RWPE2 (cell line): ENCODE measurements at places on chromosomes 11 and 22.
A peak's percentile ranks its signal among the peaks of the same experiment; 100 is the strongest.

DNA sequence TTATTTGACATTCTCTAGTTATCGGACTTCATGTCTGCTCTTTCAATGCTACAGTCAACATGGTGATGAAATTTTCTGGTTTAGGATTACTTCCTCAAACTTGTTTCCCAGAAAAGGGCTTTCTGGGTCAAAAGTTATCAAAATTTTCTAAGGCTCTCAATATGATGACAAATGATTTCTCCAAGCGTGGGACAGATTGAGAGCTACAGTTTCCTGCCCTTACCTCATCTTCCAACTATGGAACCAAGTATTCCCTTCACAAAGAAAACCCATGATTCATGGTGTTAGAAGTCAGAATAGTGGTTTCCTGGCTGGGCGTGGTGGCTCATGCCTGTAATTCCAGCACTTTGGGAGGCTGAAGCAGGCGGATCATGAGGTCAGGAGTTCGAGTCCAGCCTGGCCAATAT lies 17.8 kb downstream of the MYO18B start:
- peak; percentile 80 for DNase-seq

GRCh38 chr11:46632502-46632901 lies 15.1 kb downstream of the ATG13 start:
- no peak for DNase-seq

DNA sequence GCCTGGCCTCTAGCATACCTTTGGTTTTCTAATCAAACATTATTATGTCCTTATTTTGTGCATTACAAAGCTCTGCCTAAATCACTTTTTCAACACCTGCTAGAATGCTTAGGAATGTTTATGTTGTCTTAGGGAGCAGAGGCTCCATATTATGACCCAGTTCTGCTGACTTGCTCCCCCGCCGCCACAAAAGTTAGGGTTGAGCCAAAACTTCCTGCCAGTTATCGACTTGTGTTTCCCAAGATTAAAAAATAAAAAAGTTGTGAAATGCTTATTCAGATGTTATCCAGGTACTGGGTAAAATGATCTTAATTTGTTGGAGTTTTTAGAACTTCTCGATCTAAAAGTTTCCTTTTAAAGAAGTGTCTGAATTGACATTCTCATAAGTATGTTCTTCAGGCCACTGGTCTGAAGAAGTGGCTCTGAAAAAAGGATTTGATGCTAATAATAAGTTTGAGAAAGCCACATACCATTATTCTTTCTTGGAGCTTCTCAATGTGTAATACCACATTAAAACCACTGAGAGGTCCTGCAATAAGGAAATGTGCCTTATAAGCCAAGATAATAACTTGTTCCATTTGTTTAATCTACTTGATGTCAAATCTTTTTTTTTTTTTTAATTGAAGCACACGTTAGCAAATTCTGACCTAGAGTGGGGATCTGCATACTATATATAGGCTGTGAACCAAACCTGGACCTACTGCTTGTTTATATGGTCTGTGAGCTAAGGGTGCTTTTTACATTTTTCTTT lies 2.2 kb downstream of the RNF185 start:
- DNase-seq: no peak

- no peak for DNase-seq
These were observed 46.3 kb upstream of the ANO1 start for GRCh38 chr11:70031631-70032469.

DNA sequence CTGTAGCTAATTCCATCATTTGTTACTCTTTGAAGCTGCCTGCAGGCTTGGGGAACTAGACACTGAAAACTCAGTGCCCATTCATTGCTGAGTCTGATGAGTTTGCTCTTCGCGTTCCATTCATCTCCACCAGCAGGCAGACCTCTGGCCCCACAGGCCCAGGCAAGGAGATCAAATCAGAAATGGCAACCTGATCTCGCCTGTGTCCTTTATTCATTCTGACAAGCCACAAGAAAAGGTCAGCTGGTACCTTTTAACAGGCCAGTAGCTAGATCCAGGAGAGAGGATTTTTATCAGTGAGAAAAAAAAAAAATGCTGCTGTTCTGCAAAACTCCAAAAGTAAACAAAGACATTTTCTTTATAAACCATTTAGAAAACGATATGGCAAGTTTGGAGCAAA lies 742.5 kb downstream of the ETS1 start:
- DNase-seq: no peak

DNA sequence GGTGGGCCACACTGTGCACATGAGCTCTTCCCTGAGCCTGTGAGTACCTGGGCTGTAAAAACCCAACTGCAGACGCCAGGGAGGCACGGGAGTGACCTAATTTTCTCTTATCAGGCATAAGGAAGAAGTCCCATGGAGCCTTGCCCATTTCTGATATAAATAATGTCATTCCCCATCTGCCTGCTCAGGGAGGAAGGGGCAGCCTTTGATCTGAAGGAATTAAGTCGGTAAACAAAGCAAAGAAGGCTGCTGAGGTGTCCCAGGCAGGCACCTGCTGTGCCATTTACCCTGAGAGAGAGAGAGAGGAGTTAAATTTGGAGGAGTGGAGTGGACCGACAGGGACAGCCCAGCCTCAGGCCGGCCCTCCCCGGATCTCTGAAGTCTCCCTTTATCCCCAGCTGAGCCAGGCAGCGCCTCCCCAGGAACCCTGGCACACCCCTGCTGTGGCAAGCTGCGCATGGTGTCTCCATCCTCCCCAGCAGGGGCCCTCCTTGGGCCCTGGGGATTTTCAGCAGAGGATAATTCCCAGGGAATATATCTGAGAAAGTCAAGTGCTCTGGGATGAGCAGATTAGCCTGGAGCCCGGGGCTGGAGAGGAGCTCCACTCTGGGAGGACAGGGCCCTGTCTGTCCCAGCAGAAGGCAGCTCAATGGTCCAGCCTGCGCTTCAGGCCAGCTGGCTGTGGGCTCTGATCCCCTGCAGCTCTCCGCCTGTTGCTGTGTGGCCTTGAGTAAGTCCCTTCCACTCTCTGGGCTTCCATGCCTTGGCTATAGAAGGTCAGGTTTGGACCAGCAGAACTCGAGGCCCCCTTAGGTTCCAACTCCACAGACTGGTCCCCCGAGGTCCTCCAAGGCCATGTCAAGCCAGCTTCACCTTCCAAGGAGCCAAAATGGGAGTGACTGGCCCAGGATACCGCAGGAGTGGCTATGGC lies 17.5 kb upstream of the CABP7 start:
- no peak for DNase-seq

DNA sequence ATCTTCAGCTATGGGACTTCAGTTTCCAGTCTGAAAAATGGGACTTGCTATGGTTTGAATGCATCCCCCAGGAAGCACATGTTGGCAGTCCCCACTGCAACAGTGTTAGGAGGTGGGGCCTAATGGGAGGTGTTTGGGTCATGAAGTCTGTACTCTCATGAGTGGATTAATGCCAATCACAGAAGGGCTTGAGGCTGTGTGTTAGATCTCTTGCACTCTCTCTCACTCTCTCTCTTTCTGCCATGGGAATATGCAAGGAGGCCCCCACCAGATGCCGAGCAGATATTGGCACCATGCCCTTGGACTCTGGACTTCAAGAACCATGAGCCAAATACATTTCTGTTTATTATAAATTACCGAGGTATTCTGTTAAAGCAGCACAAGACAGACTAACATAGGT lies 7.8 kb upstream of the AP1B1 start:
- DNase-seq: no peak

GRCh38 chr22:33209930-33210784 lies 152.0 kb upstream of the SYN3 start:
- no peak for DNase-seq

DNA sequence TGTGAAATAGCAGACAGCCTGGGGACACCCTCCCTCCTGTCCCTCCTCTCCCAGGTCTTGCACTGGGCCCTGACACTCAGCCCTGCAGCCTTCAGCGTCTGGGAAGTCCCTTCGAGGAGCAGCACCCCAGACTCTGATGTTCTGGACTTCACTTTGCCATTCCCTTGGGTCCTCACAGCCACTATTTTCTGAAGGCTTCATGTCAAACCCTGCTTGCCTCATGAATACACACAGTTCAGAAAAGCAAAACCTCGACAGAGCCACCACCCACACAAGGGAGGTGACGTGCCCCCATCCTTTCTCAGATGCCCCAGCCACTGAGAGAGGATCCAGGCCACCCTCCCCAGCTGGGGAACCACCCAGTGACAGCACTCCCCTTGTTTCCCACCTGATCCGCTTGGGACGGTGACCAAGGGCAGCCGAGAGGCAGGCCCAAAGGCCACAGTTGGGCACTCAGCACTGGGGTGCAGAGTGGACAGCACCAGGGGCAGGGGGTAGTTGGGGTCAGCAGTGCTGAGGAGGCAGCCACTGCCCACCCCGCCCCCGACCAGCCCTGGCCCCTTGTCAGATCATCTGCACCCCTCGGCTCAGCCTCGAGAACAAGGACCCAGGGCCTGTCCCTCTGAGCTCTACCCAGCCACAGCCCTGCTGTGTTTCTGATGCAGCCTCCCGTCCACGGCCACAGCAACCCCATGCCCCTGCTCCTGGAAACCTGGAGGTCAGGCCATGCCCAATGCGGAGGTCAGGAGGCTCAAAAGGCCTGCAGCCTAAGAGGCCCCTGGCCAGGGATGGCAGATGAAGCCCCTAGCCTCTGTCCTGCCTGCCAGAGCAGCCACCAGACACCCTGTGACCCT lies 3.1 kb upstream of the TNNT3 start:
- no peak for DNase-seq

DNA sequence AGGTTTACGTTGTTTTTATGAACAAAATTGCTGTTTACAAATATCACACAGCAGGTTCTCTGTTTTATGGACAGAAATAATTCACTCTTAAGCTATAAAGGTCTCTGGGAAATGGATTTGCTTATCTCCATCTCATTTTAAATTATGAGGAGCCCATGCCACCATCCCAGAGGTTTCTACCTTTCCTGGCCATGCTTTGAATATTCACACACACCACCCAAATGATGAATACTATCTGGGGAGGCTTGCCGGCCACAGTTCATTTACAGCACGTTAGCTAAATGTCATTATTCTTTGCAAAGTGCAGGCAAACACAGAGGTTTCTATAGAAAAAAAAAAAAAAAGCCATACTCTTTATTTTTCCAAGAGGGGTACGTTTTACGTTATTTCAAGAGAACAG lies 1446.7 kb downstream of the FAM181B start:
- no peak for DNase-seq

GRCh38 chr11:125344846-125345420 lies 151.1 kb downstream of the FEZ1 start:
- DNase-seq: no peak

DNA sequence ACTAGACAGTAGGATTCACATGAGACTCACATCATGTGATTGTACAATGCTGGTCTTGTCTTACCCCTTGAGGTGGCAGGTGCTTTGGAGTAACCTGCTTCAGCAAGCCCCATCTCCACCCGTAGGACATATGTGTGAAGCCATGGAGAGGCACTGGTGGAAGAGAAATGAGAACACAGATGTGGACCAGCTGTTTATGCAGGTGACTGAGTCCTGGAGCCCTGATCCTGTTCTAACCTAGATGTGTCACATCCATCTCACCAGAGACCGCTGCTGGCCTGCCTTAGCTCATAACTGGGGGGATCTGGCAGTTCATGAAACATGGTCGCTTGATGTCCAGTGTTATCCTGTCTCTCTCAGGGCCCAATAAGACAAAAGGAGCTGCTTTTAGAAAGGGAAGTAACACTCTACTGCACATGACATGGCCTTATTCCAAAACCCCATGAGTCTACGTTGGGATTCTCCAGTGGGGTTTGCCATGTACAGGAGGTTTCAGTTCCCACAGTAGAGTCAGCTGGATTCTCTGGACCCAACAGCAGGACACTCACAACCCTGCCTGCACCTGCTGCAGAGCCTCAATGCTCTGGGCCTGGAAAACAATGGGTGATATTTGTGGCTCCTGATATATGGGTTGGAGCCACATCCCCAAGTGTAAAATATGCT lies 62.0 kb downstream of the GGTLC2 start:
- DNase-seq: no peak

DNA sequence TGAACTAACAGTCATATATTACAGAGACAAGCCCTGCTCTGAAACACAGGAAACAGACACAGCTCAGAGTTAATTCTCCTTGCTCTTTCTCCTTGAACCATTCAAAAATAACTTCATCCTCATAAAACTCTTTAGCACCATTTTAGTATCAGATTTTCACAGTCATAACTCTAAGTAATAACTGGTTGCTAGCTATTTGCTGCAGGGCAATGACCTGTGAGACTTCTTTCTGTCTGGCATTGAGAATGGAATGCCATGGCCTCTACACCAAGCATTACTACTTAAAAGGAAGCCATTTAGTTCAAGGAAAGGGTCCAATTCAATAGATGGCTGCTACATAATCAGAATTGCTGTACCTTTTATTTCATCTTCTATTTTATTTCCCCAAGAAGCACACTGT lies 186.6 kb upstream of the CCDC90B start:
- DNase-seq: no peak

- DNase-seq: no peak
These were observed 98.6 kb upstream of the USP47 start for GRCh38 chr11:11743216-11743615.

GRCh38 chr11:134365011-134365925 lies 33.5 kb downstream of the GLB1L2 start:
- DNase-seq: peak; percentile 47

DNA sequence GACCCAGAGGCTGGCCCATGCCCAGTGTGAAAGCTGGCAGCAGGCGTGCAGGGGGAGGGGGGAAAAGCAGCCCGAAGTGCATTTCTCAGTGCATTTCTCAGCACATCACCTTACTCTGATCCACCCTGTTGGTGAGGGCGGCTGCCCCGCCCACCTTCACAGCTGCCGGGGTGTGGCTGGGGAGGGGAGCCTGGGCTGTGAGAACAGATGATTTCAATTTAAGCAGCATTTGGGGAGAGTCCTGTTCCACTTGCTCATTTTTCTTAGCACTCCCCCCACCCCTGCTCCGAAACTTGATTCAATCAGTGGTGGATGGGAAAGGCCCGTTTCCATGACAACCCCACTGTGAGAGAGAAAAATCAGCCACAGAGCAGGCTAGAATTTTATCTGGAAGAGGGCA lies 84.8 kb downstream of the SNX19 start:
- DNase-seq: no peak

GRCh38 chr11:6258571-6259081 lies 1.0 kb upstream of the CCKBR start:
- DNase-seq: no peak

DNA sequence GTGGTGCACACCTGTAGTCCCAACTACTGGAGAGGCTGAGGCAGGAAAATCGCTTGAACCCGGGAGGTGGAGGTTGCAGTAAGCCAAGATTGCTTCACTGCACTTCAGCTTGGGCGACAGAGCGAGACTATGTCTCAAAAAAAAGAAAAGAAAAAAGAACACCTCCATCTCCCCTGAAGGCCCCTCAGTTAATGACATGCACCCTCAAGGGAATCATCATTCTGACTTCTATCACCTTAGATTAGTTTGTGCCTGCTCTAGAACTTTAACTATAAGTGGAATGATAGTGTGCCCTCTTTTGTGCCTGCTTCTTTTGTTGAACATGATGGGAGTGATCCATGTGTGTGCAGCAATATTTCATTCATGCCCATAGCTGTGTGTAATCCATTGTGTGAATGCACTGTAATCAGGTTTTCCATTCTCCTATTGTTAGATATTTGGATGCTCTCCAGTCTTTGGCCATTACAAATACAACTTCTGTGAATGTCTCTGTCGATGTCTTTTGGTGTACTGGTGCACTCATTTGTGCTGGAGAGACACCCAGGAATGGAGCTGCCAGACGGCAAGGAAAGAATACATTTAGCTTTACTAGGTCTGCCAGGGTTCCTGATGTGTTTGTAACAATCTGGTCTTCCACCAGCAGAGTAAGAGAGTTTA lies 883 bp upstream of the VPREB3 start:
- no peak for DNase-seq

- peak; percentile 23 for DNase-seq
These were observed 55.7 kb upstream of the SHANK2 start for GRCh38 chr11:71307811-71308645.
